ENCODE measurements at places on chromosomes 2 and 18. TPM values are rescaled to one million over a fixed set of nuclear protein-coding genes. Genes with fewer than 3 reads are reported as not detected.

Gene SLC35F5
- total RNA-seq = 42.0 TPM

Gene TMEM163
- total RNA-seq = 0.64 TPM

- ATAC-seq = no peak
Measured at GRCh38 chr2:129129087-129129486, 810.4 kb upstream of the HS6ST1 start.

- peak; percentile 9 for ATAC-seq
Measured at GRCh38 chr18:69401226-69401971, 711 bp downstream of the DOK6 start.

DNA sequence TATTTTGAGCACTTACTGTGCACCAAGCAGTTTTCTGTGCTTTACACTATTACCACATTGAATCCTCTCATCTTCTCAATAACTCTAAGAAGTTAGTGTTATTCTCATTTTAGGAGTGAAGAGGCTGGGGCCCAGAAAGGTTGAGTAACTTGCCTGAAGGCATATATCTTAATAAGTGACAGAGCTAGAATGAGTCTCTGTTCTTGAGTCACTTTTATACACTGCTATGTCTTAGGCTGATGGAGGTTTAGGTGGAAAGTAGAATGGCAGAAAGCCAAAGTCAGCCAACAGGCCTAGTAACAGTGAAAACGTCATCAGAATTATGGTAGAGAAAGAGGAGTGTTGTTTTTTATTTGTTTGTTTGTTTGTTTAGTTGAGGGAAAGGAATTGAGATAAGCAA lies 27.9 kb upstream of the RPE start:
- ATAC-seq = peak; percentile 32
